Stimulated activated naive CD4-positive, alpha-beta T cell (primary cell): ENCODE measurements at places on chromosomes 3 and 15.

DNA sequence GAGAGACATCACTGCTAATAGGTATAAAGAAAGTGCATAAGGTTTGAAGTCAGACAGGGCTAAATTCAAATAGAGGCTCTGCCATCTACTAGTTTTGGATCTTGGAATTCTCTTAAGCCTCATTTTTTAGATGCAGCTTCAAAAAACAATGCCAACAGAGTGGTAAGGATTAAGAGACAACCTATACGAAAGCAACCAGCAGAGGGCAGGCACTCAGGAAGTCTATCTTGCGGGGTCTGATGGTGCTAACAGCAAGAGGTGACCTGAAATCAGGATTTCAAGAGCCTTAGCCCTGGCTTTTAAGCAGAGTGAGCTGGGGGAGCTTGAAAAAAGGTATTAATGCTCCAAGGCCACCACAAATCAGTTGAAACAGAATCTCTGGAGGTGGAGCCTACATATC lies 40.7 kb downstream of the LDHAL6B start:
- peak; percentile 50 for DNase-seq

- DNase-seq = no peak
These were observed 778.0 kb downstream of the AGBL1 start for GRCh38 chr15:86857701-86858100.

- no peak for DNase-seq
These were observed 597.9 kb downstream of the IGSF11 start for GRCh38 chr3:118436697-118437262.

- DNase-seq = no peak
These were observed 154.1 kb upstream of the GOLIM4 start for GRCh38 chr3:168249550-168250414.

- no peak for DNase-seq
These were observed 135.3 kb downstream of the FEZF2 start for GRCh38 chr3:62238003-62238402.

DNA sequence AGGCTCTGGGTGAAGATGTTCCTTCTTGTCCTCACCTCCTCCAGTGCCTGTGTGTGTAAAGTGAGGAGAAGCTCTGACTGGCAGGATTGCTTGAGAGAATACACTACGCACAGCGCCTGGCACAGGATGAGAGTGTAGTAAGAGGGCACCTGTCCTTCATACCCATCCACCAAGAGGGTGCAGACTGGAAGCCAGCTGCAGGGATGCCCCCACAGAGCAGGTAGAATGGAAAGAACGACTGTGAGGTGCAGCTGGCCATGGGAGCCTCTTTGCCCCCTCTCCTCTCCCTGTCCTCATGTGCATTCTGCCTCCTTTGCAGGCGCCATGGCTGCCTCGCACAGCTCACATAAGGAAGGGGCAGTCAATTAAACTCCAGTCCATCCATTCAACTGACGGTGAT lies 12.3 kb downstream of the FBXL22 start:
- DNase-seq = no peak

DNA sequence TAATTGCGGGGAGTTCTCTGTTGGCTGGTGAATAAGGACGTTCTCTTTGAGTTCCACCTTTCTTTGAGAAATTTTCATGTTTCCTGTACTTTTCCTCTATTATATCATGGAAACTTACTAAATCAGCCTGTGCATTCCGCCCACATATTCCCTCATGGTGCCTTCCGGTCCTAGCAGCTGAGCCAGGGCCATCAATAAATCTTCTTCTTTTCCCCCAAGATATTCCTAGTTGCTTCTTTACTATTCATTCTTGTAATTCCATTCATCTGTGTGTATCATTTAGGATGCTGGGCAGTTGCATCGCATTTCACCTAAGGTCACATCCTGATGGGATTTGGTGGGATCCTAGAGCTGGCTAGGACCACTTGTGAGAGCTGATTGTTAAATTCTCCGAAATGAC lies 139.2 kb downstream of the RBMS3 start:
- no peak for DNase-seq

GRCh38 chr3:47000198-47000815 lies 20.8 kb downstream of the NBEAL2 start:
- no peak for DNase-seq

DNA sequence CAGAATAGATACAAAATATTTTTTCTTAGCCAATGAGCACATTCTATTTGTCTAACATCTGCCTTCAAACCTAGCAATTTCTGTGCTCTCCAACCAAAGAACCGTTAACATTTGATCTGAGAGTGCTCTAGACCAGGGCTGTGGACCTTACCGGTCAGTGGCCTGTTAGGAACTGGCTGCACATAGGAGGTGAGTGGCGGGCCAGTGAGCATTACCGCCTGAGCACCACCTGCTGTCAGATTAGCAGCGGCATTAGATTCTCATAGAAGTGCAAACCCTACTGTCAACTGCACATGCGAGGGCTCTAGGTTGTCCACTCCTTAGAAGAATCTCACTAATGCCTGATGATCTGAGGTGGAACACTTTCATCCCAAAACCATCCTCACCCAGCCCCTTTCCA lies 131.7 kb downstream of the CADM2 start:
- no peak for DNase-seq

DNA sequence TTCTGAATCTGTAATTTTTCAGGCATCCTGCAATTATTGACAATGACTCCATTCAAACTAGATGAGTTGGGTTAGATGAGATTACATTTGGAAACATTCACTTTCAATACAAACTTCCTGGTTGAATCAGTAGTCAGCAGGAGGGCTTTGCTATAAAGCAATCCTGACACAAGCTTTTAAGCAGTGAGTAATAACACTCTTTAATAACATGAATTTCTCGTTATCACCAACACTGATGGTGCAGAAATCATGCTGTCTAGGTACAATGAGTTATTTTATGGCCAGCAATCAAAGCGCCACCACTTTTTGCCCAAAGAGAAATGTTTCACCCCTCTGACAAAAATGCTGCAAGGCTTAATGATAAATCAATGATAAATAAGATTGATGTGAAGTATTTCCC lies 474.8 kb upstream of the CNTN4 start:
- no peak for DNase-seq

DNA sequence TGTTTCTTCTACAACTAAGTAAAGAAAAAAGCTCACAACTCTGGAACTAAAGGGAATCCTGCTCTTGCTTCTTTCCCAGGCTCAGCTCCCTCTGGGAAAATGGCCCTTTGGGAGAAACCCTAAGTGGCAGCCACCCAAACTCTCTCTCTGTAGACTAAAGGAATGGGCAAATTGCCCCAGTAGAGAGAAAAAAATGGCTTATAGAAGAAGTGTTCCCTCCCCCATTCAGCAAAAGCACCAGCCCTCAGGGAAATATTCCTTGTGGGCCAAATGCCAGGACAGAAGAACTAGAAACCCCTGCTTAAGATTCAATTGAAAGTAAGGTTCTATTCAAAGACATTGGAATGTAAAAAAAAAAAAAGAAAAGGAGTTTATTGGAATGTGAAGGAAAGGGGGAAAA lies 603.7 kb upstream of the ALCAM start:
- DNase-seq = no peak

DNA sequence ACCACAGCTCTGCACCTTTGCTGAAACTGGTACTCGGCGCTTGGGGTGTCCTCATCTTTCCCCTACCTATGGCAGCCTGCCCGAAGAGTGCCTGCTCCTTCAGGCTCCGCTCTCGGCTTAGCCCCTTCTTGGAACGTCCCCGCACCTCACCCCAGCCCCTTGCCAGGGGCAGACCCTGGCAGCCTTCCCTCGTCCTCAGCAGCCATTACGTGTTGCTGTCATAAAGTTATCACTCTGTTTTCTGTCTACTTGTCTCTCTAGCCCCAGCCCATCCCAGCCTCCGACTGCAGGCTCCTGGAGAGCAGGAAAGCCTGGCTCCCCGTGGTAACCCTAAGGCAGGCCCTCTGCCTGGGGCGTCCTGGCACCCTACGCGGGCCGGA lies 5.1 kb upstream of the BAHD1 start:
- DNase-seq = no peak

- no peak for DNase-seq
These were observed 49.1 kb upstream of the NEDD4 start for GRCh38 chr15:56042498-56042897.

GRCh38 chr3:150090877-150091276 lies 120.2 kb upstream of the PFN2 start:
- DNase-seq = no peak

DNA sequence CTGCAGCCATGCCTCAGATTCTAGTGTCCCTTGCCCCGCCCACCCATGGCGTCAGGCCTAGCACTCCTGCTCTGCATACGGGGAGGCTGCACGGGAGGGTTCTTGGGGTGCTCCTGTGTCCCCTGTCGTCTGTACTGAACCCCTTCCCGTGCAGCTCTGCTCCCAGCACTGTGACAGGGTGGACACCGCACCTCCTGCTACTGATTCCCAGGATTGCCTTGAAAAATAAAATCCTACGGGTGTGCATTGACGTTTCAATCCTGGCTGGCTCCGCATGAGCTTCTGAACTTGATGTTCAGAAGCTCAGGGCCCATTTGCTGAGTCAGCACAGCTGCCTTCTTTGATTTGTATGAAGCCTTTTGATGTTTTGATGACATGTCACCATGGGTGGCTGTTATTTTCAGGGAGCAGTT lies 176.4 kb downstream of the APBA2 start:
- no peak for DNase-seq

DNA sequence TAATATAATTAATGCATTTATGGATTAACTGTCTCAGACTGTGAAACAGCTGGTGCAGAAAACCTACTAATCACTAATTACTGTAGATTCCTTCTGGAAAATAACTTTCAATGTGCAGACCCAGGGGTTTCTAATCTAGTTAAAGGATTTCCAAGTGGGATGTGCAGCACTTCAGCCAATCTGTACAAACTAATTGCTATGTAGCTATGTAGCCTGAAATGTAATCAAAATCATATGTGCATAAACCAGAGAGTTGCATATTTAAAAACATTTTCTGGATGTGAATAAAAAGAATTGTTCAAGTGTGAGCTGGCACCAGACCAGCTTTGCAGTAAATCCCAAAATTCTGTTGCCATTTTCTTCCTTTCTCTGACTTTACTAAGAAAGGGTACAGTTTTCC lies 127.5 kb upstream of the CD96 start:
- DNase-seq = no peak

- no peak for DNase-seq
These were observed 22.0 kb downstream of the COLQ start for GRCh38 chr3:15499536-15499935.

- DNase-seq = no peak
These were observed 139.5 kb downstream of the MEIS2 start for GRCh38 chr15:36960947-36961227.

DNA sequence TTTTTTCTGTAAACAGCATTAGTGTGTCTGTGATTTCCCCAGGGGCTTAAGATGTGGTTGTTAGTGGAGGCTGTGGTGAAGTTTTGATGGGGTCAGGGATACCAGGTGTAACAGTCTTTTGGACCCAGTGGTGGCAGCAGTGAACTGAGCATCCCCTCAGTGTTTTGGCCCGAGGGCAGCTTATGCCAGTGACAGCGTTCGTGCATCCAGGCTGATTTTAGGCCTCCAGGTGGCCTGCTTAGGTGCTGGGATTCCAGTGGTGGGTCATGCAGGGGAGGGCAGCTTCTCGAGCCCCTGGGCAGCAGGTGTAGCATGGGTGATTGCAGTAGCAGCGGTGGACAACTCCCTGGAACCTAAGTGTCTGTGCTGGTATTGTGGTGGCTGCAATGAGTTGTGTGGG lies 29.2 kb downstream of the STT3B start:
- no peak for DNase-seq

DNA sequence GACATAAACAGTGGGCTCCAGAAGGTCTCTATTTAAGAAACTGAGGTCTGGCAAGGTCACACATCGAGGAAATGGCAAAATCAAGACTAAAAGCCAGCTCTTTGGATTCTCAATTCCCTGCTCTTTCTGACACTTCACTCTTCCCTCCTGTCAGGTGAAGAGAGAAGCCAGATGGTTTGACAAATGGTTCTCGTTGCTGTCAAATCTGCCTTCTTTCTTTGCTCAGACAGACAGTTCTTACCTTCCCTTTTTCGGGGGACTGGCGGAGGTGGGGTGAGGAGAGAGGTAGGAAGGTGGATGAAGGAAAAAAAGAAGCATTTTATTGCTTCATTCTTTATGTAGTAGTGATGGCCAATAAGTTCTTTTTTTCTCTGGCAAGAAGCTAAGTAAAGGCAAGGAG lies 133.4 kb downstream of the LPP start:
- DNase-seq = no peak

DNA sequence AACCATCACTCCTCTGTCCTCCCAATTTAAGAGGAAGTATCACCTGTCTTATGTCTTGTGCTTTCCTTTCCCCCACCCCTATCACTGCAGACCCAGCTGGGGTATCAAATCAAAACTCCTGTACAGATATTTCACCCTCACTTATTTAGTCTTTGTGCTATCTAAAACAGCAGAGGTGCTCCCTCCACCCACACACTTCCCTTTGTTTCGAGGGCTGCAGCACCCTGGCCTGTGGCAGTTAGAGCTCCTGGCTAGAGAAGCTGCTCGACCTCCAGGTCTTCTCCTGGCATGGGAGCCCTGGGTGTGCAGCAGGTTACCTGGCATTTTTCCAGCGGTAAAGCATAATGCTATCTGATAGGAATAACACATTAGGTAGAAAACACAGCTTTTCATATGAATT lies 181.4 kb upstream of the BCL6 start:
- DNase-seq = no peak

GRCh38 chr3:35144011-35144410 lies 495.3 kb upstream of the ARPP21 start:
- DNase-seq = no peak

- DNase-seq = no peak
These were observed 532.4 kb upstream of the GBE1 start for GRCh38 chr3:82293867-82294266.

DNA sequence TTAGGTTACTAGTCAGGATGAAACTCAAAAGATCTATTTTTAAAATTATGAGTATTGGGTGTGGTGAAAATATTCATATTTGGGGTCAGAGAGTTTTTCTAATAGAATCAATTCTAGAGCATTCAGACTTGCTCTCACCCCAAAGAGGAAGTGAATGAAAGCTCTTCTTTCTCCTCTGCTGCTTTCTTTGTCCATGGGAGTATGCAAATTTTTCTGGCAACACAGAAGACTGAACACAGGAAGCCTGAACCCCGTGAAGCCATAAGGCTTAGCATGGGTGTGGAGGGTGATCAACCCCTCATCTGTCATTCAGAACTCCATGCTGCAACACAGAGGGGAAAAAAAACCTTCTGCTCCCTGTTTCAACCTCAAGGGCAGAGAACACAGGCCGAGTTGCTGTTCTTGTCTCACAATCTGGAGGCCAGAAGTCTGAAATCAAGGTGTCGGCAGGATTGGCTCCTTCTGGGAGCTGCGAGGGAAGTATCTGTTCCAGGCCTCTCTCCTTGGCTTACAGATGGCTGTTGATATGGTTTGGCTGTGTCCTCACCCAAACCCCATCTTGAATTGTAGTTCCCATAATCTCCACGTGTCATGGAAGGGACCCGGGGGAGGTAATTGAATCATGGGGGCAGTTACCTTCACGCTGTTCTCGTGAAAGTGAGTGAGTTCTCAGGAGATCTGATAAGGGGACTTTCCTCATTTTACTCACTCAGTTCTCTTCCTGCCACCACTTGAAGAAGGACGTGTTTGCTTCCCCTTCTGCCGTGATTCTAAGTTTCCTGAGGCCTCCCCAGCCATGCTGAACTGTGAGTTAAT lies 33.7 kb upstream of the CD47 start:
- DNase-seq = peak; percentile 36
